ENCODE measurements at places on chromosomes 6 and 20.

DNA sequence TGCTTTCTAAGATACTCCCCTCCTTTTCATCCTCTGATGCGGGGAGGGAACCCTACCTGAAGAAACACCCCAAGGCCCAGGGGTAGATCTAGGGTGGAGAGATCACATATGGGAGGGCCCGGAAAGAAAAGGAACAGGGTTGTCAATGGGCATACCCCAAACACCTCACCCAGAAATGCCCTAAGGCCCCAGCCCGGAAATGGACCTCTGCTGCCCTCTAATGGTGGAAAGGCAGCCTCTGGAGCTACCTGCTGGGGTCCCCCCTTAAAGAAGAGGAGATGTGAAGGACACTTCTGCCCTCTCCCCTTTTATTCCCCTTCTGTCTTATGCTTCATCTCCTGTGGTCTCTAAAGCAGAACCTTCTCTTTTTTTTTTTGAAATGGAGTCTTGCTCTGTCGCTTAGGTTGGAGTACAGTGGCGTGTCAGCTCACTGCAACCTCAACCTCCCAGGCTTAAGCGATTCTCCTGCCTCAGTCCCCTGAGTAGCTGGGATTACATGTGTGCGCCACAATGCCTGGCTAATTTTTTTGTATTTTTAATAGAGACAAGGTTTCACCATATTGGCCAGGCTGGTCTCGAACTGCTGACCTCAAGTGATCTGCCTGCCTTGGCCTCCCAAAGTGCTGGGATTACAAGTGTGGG is 458 bp upstream of the ARMC12 start:
- H3K4me3 ChIP-seq, result no peak overlapping the region
- H3K27me3 ChIP-seq, result no peaks in the 10 kb centered on the region
- peak overlapping the region; percentile 83 for H3K27ac ChIP-seq
- H3K4me1 ChIP-seq, result peaks cover 30% of the 10 kb centered on the region
- H3K36me3 ChIP-seq, result no peaks in the 10 kb centered on the region

GRCh38 chr6:38155144-38155543 is 335.6 kb downstream of the ZFAND3 start:
- peak overlapping the region; percentile 75 for H3K27ac ChIP-seq
- no peak for DNase-seq
- H3K36me3 ChIP-seq, result no peaks in the 10 kb centered on the region
- H3K4me3 ChIP-seq, result no peak overlapping the region
- no peaks in the 10 kb centered on the region for H3K27me3 ChIP-seq

DNA sequence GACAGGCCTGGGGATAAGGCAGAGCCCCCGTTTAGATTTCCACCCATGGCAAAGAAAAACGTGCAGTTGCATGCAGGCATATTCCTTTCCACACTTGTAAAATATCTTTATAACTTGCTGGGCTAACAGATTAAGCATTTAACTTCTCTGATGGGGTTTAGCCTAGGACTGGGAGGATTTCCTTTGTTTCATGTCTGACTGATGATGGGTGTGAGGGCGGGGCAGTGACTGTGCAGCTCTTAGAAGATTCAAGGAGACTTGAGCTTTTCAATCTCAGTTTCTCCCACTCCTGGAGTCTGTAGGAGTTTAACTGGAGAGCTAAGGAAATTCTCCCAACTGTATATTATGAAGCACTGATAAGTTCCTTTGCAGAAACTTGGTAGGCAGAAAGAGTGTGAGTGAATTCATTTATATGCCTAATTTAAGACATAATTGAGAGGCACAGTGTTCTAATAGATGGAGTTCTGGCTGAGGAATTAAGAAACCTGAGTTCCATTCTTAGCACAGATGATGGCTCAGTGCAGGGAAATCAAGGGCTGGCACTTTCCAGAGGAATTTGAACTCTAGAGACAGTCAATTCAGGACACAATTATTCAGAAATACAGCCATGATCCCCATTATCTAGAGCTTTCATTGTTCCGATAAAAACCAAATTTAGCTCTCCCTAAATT is 214.6 kb upstream of the CNR1 start:
- H3K36me3 ChIP-seq, result no peaks in the 10 kb centered on the region
- peaks cover 56% of the 10 kb centered on the region for H3K27me3 ChIP-seq
- peaks cover 2% of the 10 kb centered on the region for H3K4me1 ChIP-seq

DNA sequence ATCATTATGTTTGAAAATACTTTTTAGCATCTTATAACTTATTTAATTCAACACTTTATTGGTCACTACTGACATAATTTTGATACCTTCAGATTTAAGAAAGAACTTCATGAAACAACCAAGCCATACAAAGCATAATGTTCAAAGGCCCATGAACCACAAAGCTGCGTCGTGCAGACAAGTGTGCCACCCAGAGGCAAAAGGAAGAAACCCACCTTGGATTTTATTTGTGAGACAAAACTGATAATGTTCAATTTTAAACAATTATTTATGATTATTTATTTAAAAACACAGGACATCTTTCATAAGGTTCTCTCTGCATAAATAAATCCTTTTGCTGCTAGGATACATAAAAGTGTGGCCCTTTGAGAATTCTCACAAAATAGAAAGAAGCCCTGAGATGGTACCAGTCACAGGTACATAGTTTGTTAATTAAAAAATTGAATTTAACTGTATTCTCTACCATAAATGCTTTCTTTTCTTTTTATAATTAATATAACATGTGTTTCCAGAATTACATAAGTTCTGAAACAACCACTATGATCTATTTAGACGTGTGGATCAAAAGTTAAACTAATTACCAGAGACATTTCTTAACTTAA is 143.7 kb downstream of the RALGAPA2 start:
- no peak for DNase-seq
- H3K4me1 ChIP-seq, result peaks cover 4% of the 10 kb centered on the region
- peaks cover 8% of the 10 kb centered on the region for H3K36me3 ChIP-seq
- H3K4me3 ChIP-seq, result no peak overlapping the region

- no peak for DNase-seq
- peak overlapping the region; percentile 41 for H3K4me3 ChIP-seq
- H3K27ac ChIP-seq, result no peak overlapping the region
- H3K27me3 ChIP-seq, result no peaks in the 10 kb centered on the region
- H3K36me3 ChIP-seq, result no peaks in the 10 kb centered on the region
Observed at GRCh38 chr6:7145885-7146828, 38.4 kb downstream of the RREB1 start.

DNA sequence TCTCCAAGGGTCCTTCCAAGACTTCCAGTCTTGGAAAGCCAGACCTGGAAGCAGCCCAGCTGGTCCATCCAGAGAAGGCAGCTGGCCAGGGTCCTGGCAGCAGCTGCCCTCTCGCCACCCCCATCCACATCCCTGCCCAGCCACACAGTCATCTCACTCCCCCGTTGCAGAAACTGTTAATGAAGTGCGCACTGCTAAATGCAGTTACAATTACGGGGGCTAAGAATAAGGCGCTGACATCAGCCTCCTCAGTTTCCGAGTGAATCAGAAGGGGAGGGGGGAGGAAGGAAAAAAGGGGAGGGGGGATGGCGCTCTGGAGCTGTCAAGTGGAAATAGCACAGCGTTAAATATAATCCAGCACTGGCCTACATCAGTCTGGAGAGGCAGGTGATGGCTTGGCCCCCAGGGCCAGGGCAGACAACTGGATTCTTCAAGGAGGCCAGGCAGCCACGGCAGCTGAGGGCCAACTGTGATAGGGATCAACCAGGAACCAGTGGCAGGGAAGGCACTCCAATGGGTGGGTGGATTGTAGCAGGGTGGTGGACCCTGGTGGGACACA is 6.9 kb downstream of the RIMS4 start:
- H3K27ac ChIP-seq, result no peak overlapping the region
- H3K4me1 ChIP-seq, result no peaks in the 10 kb centered on the region
- no peak for DNase-seq

- no peak for DNase-seq
- H3K27ac ChIP-seq, result no peak overlapping the region
- H3K27me3 ChIP-seq, result peaks cover 49% of the 10 kb centered on the region
- H3K36me3 ChIP-seq, result peaks cover 2% of the 10 kb centered on the region
- H3K4me1 ChIP-seq, result no peaks in the 10 kb centered on the region
Observed at GRCh38 chr20:24764794-24765202, 184.3 kb upstream of the CST7 start.

GRCh38 chr6:7098993-7099392 is 8.8 kb upstream of the RREB1 start:
- peaks cover 21% of the 10 kb centered on the region for H3K27me3 ChIP-seq
- H3K4me1 ChIP-seq, result peaks cover 15% of the 10 kb centered on the region
- H3K27ac ChIP-seq, result no peak overlapping the region

DNA sequence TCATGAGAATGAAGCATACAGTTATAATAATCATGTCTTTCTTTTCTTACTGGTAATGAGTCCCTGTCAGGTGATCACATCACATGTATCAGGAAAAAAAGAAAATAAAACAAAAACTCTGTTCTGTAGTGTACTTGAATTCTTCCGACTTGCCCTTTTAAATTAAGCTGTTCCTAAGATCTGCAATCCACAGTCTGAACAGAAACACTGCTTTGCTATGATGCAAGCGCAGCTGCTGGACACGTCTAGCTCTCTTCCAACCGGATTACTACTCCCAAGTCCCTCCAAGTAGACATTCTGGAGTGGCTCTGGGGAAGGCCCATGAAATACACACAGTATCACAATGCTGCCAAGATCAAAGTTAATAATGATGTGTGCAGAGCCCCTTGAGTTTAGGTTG is 83.7 kb downstream of the FYN start:
- H3K4me1 ChIP-seq, result peaks cover 48% of the 10 kb centered on the region
- H3K27me3 ChIP-seq, result no peaks in the 10 kb centered on the region
- no peaks in the 10 kb centered on the region for H3K36me3 ChIP-seq
- H3K27ac ChIP-seq, result no peak overlapping the region

DNA sequence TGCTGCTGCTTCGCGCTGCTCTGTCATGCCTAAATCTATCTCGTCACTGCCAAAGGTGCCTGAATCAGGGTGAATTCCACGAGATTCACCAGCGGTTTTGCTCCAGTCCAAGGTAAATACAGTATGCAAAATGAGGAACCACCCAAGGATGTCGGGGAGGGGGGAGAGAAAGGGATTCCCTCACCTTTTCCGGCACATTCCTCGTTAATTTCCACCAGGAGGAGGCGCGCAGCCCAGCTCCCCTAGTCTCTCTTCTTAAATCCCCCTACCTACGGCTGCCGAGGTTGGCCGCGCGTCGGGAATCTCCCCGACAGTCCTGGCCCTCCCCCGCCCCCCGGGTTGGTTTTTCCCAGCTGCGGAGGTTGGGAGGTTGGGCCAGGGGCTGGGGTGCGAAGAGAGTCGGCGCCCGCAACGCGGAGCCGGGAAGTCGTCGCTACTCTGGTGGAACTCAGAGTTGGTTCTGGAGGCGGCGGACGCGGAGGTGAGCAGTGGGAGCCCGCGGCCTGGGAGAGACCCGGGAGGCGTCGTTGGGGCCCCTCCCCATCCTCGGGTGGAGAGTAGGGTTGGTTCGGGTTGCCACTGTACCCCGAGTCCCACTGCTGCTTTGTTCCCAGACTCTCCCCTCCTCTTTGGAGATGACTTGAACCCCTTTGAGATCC is at the start of gene TPBG:
Gene TPBG (plus strand): TSS at position 390 of the 659 bp plus-strand sequence. CDS start 1,145 bp downstream, outside the sequence.
- peaks cover 2% of the 10 kb centered on the region for H3K36me3 ChIP-seq
- peaks cover 21% of the 10 kb centered on the region for H3K4me1 ChIP-seq
- peak within 1 kb of the TSS; percentile 60 for H3K27ac ChIP-seq

GRCh38 chr6:33632558-33633039 is 11.5 kb downstream of the ITPR3 start:
- DNase-seq, result peak; percentile 47
- peaks cover 2% of the 10 kb centered on the region for H3K36me3 ChIP-seq
- H3K4me3 ChIP-seq, result peak overlapping the region; percentile 97
- peaks cover 56% of the 10 kb centered on the region for H3K4me1 ChIP-seq
- H3K27me3 ChIP-seq, result no peaks in the 10 kb centered on the region
- peak overlapping the region; percentile 97 for H3K27ac ChIP-seq

GRCh38 chr20:45963059-45964005 is 8.7 kb downstream of the ZNF335 start:
- no peak for DNase-seq
- no peaks in the 10 kb centered on the region for H3K27me3 ChIP-seq
- peak overlapping the region; percentile 67 for H3K4me3 ChIP-seq
- peaks cover 8% of the 10 kb centered on the region for H3K36me3 ChIP-seq
- H3K4me1 ChIP-seq, result peaks cover 7% of the 10 kb centered on the region

GRCh38 chr20:19918965-19919329 is 98.2 kb upstream of the NAA20 start:
- no peaks in the 10 kb centered on the region for H3K4me1 ChIP-seq
- H3K27ac ChIP-seq, result no peak overlapping the region
- no peak for DNase-seq
- H3K4me3 ChIP-seq, result no peak overlapping the region
- no peaks in the 10 kb centered on the region for H3K36me3 ChIP-seq

GRCh38 chr6:75213112-75213511 is 7.3 kb upstream of the COL12A1 start:
- no peak overlapping the region for H3K4me3 ChIP-seq
- H3K27me3 ChIP-seq, result peaks cover 73% of the 10 kb centered on the region
- H3K27ac ChIP-seq, result no peak overlapping the region
- DNase-seq, result no peak

DNA sequence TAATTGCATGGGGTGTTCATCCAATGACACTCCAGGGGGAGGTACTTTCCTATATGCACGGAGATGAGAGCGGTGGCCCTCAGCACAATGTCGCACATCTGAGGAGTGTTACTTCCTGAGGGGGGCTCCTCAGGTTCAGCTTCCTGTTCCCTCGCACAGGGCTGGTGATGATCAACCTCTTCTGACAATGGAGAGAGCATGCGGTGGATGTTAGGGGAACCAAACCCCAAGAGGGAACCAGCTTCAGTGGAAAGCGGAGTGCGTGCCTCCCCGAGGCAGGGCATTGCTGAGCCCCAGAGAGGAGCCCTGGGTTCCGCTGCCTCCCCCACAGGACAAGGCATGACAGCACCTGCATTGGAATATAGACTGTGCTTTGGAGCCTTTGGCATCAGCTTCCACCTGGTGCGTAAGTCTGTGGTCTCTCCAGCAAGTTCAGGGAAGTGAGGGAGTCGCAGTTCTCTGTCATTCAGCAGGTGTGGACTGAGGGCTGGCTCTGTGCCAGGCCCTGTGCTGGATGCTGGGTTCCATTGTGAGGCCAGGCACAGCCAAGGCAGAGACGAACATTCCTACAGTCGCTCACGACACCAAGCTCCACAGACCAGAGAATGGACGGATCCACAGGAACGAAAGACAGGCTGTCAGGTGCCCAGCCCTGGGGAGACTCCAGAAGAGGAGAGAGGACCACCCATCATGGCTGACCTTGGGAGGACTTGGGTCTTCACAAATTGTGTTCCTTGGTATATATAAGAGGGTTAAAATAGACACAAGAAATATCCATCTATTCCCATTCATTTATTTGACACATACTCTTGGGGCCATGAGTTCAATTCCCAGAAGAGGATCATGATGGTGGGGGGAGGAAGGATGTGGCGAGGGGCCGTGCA is 3.9 kb upstream of the ZNF831 start:
- H3K27ac ChIP-seq, result peak overlapping the region; percentile 100
- DNase-seq, result peak; percentile 62
- peak overlapping the region; percentile 88 for H3K4me3 ChIP-seq
- peaks cover 1% of the 10 kb centered on the region for H3K36me3 ChIP-seq

- H3K27ac ChIP-seq, result peak within 1 kb of the TSS; percentile 99
- peak; percentile 74 for DNase-seq
- H3K27me3 ChIP-seq, result no peaks in the 10 kb centered on the region
- peaks cover 23% of the 10 kb centered on the region for H3K36me3 ChIP-seq
Observed at GRCh38 chr6:31575335-31575901, at the start of gene TNF. Gene TNF, plus strand, starts transcription at chr6:31575565. Its CDS starts 177 bp downstream, at chr6:31575742.
